Neural crest cell (in vitro differentiated cells): ENCODE measurements at places on chromosomes 6 and 20. TPM values are rescaled to one million over a fixed set of nuclear protein-coding genes. Genes with fewer than 3 reads are reported as not detected.

- no peak overlapping the region for H3K4me3 ChIP-seq
- H3K27me3 ChIP-seq, result no peaks in the 10 kb centered on the region
- H3K27ac ChIP-seq, result peak overlapping the region; percentile 94
- H3K36me3 ChIP-seq, result peaks cover 5% of the 10 kb centered on the region
- H3K4me1 ChIP-seq, result peaks cover 24% of the 10 kb centered on the region
- DNase-seq, result no peak
These were observed 65.5 kb upstream of the PRL start for GRCh38 chr6:22362361-22362760.

- H3K27ac ChIP-seq, result no peak overlapping the region
- DNase-seq, result no peak
- no peaks in the 10 kb centered on the region for H3K36me3 ChIP-seq
- no peaks in the 10 kb centered on the region for H3K27me3 ChIP-seq
- no peak overlapping the region for H3K4me3 ChIP-seq
- peaks cover 14% of the 10 kb centered on the region for H3K4me1 ChIP-seq
These were observed 4.9 kb downstream of the SLC17A9 start for GRCh38 chr20:62957136-62958117.

DNA sequence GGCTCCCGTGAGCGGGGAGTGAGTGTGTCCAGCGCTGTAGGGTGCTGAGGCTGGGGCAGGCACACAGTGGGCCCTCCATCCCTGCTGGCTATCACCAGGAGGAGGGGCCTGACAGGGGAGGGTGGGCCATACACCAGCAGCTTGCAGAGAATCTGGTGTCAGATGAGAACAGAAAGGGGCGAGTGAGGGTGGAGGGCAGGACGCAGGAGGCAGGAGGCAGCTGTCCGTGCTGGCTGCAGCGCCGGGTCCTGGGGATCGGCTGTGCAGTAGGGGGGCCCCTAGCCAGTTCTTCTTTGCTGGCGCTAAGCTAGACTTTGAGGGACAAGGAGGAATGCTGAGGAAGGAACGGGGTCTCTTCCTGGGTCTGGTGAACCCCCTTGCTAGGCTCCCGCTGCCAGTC is 1.6 kb upstream of the CABLES2 start:
- H3K36me3 ChIP-seq, result no peaks in the 10 kb centered on the region
- DNase-seq, result no peak
- peaks cover 11% of the 10 kb centered on the region for H3K4me1 ChIP-seq
- H3K27ac ChIP-seq, result no peak overlapping the region
- peaks cover 5% of the 10 kb centered on the region for H3K27me3 ChIP-seq

Gene FHL5
- not detected in 2 replicates for total RNA-seq

Gene HELZ2
- total RNA-seq, result 22.3 and 26.5 TPM in 2 replicates
